ENCODE measurements at places on chromosomes 16 and 17. TPM values are rescaled to one million over a fixed set of nuclear protein-coding genes. Genes with fewer than 3 reads are reported as not detected.

The CCDC92B gene
- not detected for polyA plus RNA-seq

The HOXB4 gene
- polyA plus RNA-seq: 0.14 TPM

The CACNG5 gene
- polyA plus RNA-seq: not detected

The RTN4RL1 gene
- 0.44 TPM for polyA plus RNA-seq

The TNP2 gene
- not detected for polyA plus RNA-seq

The UBE2I gene
- polyA plus RNA-seq: 165 TPM

The CFAP97D1 gene
- polyA plus RNA-seq: not detected

The PRR35 gene
- not detected for polyA plus RNA-seq

The TERB1 gene
- not detected for polyA plus RNA-seq

The CD79B gene
- polyA plus RNA-seq: 1,452 TPM

The CLEC10A gene
- polyA plus RNA-seq: not detected

The GALR2 gene
- polyA plus RNA-seq: 0.21 TPM

The OR2C1 gene
- polyA plus RNA-seq: not detected

The TP53TG3F gene
- not detected for polyA plus RNA-seq
